ENCODE measurements at places on chromosomes 7 and 10.

DNA sequence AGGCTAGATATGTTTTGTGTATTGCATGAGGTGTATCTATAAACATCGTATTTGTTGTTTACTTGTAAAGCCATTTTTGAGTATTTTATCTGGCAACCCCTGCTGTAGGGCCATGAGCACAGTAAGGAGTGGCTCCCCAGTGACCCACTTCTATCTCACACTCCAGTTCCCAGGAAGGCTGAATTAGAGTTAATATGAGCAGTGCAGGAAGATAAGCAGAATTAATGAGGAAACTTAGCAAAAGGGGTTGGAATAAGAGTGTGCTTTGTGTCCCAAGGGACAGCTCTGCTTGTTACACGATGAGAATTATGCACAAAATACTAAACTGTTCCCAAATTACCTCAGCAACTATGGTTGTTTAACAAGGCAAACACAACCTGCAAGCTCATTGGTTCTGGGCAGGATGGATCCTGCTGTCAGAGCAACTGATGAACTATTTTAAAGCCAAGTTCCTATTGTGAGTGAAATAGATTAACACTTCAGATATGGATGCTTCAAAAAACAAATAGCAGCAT, 1005.8 kb downstream of the NRG3 start:
- DNase-seq, result no peak

DNA sequence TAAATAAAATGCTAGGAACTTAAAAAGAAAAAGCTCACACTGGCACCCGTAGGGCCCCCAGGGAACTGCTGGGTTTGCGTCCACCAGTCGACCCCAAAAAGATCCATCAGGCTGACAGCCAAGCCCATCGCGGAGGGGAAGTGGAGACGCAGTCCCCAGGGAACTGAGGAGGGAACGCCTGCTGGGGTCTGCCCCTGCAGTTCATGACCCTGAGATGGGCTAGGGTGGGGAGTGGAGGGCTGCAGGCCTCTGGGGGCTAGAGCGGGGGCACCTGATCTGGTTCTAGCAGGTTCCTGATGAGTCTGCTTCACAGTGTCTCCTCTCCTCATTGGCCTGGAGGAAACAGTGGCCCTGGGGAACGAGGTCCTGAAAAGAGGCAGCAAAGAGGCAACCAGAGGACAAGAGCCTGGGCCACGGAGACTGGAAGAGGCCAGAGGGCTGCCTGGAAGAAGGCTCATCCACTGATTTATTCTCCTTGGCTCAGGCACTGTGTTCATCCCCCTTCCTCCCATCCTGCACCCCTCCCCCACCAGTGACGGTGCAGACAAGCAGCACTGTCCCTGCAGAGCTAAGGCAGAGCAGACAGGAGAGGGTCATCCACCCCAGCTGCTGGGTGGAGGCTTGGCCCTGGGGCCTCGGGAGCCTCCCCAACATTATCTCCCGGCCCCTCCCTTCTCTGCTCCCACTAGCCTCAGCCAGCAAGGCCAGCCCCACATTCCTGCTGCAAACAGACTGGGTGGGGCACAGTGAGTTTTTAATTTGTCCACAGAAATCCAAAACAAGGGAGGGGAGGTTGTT, 24.7 kb upstream of the HSPA12A start:
- DNase-seq, result no peak

DNA sequence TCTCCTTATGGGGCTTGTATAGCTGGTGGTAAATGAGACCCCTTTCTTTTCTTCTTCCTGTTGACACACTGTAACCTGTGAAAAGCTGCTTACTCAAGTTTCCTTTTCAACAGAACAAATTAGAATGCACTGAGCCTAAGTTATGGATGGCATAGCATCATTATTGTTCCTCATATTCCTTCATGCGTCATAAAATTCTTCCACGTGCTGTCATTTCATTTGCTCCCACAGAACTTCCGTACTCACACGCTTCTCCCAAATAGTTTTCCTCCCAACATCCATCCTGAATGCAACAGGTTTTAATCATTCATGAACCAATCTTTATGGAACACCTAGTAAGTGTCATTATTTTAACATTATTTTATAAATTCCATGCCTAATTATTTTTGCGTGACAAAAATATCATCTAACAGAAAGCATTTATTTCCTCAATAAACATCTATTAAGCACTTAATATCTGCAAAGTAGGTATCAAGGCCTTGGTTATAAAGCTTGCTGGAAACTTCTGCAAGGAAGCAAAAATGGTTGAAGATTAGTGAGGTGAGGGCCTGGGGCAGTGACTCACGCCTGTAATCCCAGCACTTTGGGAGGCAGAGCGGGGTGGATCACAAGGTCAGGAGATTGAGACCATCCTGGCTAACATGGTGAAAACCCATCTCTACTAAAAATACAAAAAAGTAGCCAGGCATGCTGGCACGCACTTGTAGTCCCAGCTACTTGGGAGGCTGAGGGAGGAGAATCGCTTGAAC, 18.9 kb upstream of the SEPTIN7 start:
- no peak for DNase-seq

DNA sequence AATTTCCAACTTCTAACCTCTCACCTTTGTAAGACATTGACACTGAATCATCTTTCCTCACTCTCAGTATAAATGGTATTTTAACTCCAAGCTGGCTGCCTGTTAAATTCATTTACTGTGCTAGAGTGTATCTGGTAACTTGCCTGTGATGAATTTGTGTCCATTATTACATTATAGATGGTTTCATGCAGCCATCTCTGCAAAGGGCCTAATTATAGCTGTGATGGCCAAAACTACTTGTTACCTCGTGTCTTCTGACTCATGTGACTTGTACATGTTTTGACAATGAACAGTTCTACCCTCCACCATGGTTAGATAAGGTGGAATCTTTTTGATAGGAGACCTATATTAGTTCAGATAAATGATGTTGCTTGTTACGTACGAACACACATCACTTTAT, 392.0 kb downstream of the PAXIP1 start:
- DNase-seq, result no peak

- no peak for DNase-seq
Measured at GRCh38 chr10:11110539-11110938, 92.9 kb downstream of the CELF2 start.

DNA sequence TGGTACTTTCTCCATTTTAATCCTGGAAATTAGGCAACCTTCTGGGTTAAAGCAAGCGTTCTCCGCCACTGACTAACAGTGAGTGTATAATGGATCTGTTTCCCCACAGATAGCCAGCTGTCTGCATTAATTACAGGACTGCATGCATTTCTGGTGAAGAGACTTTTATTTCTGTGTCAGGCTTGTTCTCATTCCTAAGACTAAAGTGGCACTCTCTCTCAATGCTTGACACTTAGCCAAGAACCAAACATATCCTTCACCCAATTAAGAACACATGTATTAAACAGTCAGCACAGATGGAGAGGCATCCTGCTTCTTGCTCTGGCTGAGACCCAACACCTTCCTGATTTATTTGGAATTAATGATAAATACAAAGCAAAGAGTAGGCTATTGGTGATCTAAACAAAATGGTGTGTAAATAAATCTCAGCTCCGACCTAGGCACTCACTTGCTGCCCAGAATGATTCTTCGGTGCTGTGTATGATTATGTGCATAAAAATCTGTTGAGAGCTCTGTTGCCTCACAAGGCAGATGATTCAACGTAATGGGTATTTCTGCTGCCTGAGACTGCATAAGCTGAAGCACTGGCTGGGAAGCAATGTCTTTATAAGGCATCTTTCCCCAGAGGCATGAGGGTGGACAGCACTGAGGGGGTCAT, 16.8 kb downstream of the CALU start:
- DNase-seq, result no peak

DNA sequence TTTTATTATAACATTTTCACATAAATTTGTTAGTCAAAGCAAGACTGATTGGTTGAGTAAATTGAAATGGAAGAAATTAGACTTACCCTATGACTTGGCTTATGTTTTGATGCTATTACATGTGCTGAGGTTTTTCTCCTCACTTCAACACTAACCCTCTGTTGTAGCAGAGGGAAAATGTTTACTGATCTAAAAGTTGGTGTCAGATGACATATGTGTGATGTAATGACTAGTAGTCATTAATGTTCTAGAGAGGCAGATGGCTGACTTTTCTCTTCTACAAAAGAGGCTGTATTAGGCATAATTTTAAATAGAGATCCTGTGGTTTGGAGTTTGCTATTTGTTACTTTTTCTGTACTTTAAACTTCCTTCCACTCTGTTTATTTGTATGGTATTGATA, 266.0 kb downstream of the BBS9 start:
- no peak for DNase-seq

DNA sequence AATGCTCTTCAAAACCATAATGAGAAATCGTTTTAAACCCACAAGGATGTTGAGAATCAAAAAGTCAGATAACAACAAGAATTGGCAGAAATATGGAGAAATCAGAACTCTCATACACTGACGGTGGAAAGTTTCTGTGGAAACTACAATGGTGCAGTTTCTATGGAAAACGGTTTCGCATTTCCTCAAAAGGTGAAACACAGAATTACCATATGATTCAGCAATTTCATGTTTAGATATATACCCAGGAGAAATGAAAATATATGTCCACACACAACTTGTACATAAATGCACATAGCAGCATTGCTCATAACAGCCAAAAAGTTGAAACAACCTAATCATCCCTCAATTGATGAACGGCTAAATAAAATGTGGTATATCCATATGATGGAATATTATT, 218.2 kb downstream of the ARL4A start:
- DNase-seq, result no peak

DNA sequence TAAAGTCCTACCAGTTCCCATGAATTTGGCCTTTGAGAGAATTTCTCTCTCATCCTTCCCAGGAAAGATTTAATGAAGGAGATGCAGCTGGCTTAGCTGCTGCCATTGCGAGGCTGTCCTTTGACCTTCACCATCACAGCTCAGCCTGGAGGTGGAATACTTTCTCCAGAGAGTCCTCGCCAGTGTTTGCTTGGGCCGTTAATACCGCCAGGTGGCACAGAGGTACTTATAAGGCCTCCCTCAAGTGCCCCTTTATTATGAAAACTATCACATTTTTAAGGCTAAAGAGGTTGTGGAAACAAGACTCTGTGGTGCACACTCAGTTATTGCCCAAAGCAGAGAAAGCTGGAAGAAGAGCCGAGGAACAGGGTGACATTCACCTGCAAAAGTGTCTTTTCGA, 330.6 kb downstream of the CCSER2 start:
- DNase-seq, result no peak

- DNase-seq, result no peak
Measured at GRCh38 chr7:140877249-140877524, 47.5 kb downstream of the BRAF start.

DNA sequence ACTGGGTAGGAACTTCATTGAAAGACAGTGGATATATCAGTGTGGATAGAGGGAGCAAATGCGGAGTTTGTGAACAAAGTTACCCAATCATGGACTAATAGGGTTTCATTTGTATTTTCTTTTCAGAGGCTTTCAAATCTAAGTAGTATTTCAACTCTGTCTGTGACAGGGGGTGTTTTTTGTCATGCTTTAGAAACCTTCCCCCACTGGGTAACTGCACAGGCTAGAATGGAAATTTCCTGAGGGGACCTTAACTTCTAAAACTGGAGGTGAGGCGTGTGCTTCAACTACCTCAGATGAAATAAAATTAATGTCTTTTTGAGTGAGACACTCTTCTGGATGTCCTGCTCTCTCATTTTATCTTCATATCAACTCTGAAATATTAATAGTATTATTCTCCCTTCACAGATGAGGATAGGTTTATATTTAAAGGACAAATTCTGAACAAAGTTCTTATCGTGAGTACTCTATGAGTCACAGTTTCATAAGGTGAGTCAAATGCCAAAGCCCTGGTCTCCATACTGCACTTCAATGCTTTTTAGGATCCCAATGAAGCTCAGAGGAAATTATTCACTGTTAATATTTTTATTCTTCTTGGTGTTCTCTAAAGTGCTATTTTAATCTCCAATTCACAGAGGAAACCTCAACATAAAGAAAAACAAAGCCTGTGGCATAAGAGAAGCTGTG, 770.6 kb downstream of the CCSER2 start:
- no peak for DNase-seq

- DNase-seq, result peak; percentile 27
Measured at GRCh38 chr10:130169136-130169859, 33.1 kb downstream of the GLRX3 start.

GRCh38 chr7:50199824-50200223, 104.7 kb upstream of the IKZF1 start:
- no peak for DNase-seq

DNA sequence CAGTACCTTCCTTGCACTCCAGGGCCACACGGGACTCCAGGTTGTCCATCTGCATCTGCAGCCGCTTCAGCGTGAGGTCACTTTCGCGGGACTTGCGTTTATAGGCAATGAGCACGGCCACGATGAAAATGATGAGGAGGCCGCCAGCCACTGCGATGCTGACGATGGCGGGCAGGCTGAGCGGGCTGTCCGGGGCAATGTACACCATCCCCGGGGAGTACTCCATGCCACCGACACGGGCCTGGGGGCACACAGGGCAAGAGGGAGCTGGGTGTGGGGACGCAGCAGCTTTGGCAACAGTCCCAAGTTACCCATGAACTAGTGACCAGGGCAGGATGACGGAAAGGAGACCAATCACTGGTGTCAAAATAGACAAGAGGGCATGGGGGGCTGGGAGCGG, 396.6 kb downstream of the PLXNA4 start:
- DNase-seq, result no peak

GRCh38 chr7:41813286-41813685, 110.4 kb upstream of the INHBA start:
- no peak for DNase-seq

DNA sequence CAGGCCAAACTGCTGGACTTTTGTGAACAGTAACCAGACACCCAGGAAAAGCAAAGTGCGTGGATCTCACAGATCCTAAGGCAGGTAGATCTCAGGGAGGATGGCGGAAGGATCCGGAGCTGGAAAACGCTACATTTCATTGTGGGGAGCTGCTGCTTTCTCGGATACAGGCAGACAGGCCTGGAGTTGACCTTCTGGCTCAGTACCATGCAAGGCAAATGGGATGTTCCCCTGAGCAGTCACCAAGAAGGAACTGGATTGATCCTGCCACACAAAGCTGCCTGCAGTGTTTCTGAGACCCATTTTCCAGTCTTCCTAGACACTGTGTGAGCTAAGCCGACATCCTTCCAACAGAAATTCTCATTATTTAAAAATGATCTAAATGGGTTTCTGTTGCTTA, 65.5 kb downstream of the ZRANB1 start:
- DNase-seq, result no peak

DNA sequence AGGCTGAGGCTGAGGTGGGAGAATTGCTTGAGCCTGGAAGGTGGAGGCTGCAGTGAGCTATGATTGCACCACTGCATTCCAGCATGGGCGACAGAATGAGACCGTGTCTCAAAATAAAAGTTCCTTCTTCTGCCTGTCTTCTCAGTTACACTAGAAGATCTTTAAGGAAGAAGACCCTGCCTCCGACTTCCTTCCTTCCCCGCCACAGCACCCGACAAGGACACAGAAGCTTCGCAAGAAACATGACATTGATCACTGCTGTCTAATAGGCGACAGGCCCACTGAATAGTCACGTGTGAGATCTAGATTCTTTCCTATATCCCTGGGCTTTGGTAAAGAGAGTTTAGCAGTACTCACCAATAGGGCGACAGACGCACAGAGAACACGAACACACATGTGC, 118.2 kb downstream of the PRPF18 start:
- no peak for DNase-seq

DNA sequence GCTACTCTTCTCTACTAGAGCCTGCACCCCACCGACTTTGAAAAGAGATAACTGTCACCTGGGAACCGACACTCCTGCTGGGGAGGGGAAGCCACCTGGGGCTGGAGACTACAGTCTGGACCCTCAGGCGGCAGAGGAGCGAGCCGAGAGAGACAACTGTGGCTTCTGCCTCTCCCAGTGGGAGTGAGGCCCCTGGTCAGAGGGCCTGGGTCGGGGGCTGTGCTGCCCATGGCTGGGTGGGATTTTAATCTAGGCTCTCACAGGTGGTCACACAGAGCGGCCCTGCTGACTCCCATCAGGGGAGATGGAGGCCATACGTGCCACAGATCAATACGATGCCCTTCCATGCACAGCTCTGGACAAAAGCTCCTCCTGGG, 372.1 kb downstream of the DNAJB6 start:
- DNase-seq, result no peak

All from small intestine (tissue), 16 donors.